ENCODE measurements at places on chromosomes 2 and 18.

DNA sequence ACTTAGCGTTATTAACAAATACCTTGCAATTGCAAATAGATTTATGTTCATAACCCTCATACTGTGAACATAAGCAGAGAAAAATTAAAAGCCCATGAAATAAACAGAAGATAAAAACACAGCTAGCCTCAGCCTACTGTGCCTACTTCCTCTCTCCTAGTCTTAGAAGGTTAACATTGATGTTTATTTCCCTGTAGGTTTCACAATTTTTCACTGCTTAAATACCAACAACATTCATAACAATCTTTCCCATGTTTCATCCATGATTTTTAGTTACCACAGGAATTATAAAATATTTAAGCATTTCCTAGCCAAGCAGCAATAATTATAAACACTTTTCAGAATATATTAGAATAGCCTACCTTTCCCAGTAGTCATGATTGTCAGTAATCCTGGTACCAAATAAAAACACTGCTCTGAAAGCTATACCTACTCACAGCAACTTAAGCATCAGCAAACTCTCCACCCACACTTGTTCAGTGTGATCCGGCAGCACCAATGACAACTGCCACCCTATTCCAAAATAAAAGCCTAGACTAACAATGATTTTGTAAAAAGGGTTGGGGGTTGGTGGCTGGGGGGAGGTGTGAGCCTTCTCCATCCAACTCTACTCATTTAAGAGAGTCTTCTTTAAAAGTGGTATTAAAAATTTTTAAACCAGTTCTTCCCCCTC lies 40.6 kb upstream of the RNU4ATAC start:
- ATAC-seq, result no peak

GRCh38 chr2:46381263-46381849 lies 84.1 kb downstream of the EPAS1 start:
- ATAC-seq, result no peak

GRCh38 chr2:10220902-10221391 lies 81.8 kb upstream of the HPCAL1 start:
- no peak for ATAC-seq

DNA sequence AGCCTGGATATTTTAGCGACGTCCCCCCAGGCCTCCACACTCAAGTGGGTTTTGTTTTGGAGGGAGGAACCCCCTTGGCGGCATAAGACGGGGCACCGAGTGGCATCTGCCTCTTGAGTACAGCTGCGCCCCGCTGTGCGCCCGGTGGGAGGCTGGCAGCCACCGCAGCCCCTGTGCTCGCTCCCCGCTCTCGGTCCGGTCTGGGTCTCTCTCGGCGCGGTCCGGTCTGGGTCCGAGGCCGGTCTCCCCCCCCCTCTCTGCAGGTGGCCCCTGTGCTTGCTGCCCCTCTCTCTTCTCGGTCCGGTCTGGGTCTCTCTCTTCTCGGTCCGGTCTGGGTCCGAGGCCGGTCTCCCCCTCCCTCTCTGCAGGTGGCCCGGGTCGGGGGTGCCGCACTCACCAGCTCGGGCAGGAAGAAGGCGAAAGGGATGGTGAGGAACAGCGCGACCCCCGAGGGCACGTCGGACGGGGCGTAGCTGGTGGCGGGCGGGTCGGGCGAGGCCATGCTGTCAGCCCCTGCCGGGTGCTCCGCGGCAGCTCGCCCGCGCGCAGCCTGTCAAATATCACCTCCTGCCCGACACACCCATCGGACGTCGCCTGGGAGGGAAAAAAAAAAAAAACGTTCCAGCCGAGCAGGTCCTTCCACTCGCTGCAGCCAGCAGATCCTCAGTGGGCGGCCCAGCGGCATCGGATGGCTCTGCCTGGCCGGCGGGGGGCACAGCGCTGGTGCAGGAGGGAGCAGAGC lies at the start of gene MALL:
MALL (minus strand) TSS at position 532 of the 742 bp plus-strand sequence; CDS start at position 502, 30 bp downstream.
- peak; percentile 32 for ATAC-seq

DNA sequence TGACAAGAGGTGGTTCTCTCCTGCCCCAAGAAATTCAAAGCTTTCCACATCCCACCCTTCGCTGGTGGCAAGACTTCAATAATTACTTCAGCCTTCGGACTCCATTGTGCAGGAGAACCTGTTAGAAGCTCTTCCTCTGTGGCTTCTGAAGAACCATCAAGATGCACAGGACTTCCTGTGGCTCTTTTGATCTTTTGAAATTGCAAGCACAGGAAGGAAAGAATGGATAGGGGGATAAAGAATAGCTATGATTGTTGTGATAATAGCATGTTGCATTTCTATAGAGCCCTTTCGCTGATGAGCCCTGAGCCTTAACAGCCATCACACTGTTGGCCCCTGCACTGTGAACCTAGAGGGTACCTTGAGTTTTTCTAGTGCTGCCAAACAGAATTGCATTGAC lies 7.4 kb downstream of the EPAS1 start:
- ATAC-seq, result no peak

All from stimulated activated memory B cell treated with anti-CD40 and anti-IgM and Interleukin-4, amounts not matched to agents 10 μg/mL and 1 μg/mL and 100 μg/mL, for 72 hours (primary cell).